CD4-positive, alpha-beta T cell treated with Interleukin-17A for 4 hours (primary cell): ENCODE measurements at places on chromosomes 2 and 18.
A peak's percentile ranks its signal among the peaks of the same experiment; 100 is the strongest.

DNA sequence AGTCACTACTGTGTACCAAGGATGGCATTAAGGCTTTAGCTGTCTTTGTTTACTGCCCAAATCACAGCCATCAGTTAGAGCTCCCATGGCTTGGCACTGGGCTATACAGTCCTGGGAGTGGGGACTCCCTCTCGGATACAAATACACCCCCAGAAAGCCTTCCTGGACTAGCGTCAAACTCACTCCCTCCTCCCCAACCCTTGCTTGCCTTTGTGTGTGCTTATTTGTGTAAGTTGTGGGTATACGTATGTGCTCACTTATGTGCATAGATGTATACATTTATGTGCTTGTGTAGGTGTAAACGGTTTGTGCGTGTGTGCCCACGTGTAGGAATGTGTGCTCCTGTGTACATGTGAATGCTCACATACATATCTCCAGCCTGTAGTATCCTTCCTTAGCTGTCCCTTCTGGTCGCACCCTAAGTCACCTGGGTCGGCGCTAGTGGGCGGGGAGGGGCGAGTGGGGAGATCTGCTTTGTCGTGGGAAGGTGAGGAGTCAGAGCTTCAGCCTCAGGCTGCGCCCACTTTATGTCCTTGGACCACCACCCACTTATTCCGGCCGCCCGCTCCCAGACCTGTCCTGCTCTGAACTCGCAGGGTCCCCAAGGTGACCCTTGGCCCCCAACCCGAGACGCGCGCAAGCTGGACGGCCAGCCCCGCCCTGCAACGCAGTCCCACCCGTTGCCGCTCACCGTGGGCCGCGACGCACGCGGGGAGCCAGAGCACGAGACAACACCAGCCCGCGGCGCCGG is 461 bp downstream of the PRADC1 start:
- peak; percentile 37 for DNase-seq

DNA sequence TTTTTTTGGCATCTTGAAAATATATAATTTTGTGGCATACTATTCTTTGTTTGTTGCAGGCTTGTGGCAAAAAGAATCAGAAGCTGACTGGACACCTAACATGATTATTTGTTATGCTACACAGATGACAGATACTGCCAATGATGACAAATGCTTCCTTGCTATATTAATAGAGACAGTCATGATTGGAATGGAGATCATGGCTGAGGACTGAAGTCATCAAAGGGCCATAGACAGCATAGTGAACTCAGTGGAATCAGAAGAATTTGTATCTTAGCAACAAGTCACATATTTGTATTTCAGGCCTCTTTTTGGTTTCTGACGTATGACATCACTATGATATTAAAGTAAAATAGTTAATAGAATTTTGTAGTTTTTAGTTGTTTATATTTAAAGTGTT is 1003.8 kb upstream of the DDX18 start:
- no peak for DNase-seq

GRCh38 chr2:37357530-37357929 is 13.1 kb downstream of the QPCT start:
- no peak for DNase-seq

GRCh38 chr18:9404565-9405060 is 70.0 kb downstream of the TWSG1 start:
- DNase-seq = peak; percentile 27

GRCh38 chr2:151638191-151638933 is 95.9 kb downstream of the NEB start:
- DNase-seq = peak; percentile 44

DNA sequence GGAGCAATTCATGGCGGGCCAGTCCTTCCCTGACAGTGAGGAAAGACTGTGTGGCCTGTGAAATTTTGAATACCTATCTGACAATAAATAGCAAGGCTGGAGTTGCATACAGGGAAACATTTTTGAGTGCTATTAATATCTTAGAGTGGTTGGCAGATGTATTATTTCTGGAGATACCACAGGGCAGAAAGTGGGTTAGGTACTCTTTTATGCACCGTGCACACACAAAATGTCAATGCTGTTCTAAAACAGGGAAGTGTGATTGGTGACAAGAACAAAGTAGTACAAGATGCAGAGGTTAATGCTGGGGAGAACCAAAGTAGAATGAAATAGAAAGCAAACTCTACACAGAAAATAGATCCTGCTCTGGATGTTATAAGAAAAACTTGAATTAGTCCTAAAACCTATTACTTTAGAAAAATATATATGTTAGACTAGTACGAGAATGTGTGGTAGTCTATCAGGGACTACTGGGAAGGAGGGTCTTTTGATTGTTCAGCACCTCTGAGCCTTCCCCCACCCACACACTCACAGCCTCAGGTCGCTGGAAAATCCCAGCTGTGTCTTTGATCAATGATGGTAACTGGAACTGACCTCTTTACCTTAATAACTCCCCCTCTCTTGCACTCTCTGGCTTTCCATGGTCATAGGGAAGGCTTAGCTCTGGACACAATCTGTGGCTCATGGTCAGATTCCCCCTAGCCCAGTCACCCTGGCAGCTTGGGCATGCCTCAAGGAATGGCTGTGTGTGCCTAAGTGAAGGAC is 58.2 kb downstream of the SERPINB8 start:
- DNase-seq = no peak

DNA sequence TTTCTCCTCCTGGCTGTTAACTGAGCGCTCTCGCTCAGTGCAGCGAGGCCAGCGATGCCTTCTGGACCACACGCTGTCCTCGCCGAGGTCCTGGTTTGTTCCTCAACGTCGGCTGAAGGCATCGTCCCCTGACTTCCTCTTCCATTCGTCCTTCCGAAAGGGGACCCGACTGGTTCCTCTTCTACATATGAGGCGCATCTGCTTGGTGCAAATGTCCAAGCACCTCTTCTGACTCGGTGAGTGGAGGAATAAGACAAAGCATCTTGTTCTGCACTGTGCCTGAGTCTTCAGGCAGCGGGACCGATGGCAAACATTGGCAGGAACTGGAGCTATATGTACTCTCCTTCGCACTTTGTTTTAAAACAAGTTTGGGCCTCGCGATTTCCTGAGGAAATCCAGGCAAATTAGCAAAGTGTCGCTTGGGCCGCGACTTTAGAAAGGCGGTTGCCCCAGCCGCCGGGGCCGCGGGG is 621 bp upstream of the KCNS3 start:
- DNase-seq = no peak

GRCh38 chr2:133591164-133591563 is 22.9 kb upstream of the NCKAP5 start:
- DNase-seq = no peak

- DNase-seq = no peak
Observed at GRCh38 chr2:64517511-64517884, 6.6 kb upstream of the AFTPH start.

- no peak for DNase-seq
Observed at GRCh38 chr2:186031229-186031628, 292.6 kb downstream of the FSIP2 start.

DNA sequence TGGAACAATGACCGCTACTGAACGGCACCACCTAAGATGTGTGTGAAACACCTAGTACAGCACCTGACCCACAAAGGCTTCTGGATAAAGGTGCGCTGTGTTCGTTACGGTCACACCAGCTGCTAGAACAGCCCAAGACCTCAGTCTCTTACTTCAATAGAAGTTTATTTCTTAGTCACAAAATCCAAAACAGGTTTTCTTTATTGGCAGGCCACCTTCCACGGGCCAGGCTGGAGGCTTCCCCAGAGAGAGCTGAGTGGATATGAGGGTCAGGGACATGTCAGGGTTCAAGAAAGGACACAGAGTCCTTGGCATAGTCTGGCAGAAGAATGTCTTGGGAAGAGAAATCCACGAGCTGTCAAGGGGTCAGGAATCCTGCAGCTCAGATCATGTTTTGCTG is 92.2 kb downstream of the COL6A3 start:
- DNase-seq = no peak

- DNase-seq = no peak
Observed at GRCh38 chr2:9673914-9674481, 43.2 kb upstream of the YWHAQ start.

DNA sequence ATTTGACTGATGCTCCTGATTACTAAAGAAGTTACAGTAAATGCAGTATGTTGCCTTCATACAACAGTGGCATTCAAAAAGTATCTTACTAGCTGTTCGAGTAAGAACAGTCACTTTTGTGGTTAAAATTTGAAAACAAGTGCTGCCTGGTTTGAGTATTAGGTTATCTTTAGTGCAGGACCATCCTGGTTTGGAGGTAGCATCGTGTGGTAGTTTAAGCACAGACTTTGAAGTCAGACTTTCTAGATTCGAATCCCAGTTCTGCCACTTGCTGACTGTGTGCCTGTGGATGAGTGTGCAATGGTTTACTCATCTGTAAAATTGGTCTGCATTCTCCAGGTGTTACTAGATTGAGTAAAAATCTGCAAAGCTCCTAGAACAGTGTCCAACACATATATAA is 96.8 kb downstream of the SGPP2 start:
- DNase-seq = no peak

- DNase-seq = no peak
Observed at GRCh38 chr2:37472959-37473358, 128.5 kb downstream of the QPCT start.

GRCh38 chr18:25727281-25727985 is 363.0 kb downstream of the SS18 start:
- no peak for DNase-seq

GRCh38 chr18:3498698-3499471 is 48.9 kb downstream of the TGIF1 start:
- DNase-seq = peak; percentile 16

- DNase-seq = no peak
Observed at GRCh38 chr2:198456418-198456817, 652.0 kb downstream of the PLCL1 start.

DNA sequence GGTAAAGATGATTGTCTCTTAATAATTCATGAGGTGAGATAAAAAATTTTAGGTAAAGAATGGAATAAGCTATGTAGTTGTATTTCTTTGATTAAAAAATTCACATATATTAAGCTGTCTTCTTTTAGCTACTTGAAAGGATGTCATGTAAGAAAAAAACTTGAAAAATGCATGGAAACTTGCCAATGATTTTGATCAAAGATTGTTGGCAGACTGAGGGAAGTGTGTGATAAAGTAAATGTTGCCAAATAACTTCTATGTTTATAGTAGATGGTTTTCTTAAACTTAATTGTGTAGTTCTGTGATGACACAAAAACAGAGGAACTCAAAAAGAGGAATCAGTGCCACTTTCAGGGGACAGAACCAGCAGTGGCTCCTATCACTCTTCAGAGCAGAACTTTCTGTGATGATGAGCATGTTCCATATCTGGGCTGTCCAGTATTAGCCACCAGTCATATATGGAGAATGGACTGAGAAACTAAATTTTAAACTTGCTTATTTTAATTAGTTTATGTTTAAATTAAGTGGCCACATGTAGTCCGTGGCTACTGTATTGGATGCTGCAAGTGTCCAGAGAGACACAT is 51.9 kb upstream of the SLC38A11 start:
- DNase-seq = no peak

DNA sequence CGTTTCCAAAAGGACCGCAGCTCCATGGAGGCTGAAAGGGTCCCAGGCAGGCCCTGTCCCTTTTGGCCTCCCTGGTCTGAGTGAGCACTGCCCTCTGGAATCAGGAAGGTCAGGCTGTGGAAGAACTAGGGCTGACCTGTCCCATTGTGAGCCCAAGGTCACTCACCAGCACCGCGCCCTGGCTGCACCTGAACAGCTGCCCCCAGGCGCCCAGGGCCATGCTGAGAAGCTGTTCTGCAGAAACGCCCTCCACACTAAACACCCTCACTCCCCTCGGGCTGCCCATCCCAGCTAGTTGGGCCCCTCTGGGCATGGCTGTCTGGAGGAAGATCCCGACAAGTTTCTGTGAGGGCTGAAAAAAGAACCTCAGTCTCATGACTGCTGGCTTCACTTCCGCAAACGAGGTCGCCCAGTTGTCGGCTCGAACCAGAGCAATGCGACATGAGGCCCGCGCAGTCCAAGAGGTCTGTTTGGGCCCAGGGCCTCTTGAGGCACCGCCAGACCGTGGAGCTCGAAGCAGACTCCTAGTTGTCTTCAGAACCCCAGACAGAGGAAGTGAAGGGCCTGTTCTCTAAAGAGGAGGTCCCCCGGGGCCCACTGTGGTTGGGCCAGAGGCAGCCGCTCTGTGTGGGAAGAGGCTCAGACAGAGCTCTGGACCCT is 64.4 kb downstream of the INPP5D start:
- no peak for DNase-seq

GRCh38 chr2:98654699-98655495 is 46.5 kb downstream of the UNC50 start:
- DNase-seq = peak; percentile 62

DNA sequence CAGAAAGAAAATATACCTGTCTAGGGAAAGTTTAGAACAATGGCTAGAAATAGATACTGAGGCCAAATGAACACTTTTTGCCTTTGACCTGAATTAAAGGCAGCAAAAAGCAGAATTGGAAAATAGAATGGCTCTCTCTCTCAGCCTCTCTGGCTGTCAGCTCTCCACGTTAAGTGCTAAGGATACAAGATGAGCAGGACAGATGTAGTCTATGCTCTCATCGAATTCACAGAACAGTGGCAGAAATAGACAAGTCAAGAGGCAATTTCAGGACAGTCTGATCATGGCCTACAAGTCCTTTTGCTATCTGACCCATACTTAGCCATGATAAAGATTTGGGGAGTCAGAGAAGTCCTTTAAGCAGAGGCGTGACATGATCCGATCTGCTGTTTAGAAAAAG is 120.2 kb upstream of the CREB1 start:
- no peak for DNase-seq

- no peak for DNase-seq
Observed at GRCh38 chr2:96954011-96954846, 32.2 kb downstream of the FAM178B start.

- DNase-seq = no peak
Observed at GRCh38 chr18:76385681-76385975, 109.4 kb downstream of the ZNF516 start.

- no peak for DNase-seq
Observed at GRCh38 chr2:10285556-10286198, 17.0 kb upstream of the HPCAL1 start.
